ENCODE measurements at places on chromosomes 3 and 15.

- DNase-seq, result no peak
These were observed 46.3 kb upstream of the CLSTN2 start for GRCh38 chr3:139888561-139889140.

GRCh38 chr3:104886220-104886995 lies 480.3 kb upstream of the ALCAM start:
- DNase-seq, result no peak

DNA sequence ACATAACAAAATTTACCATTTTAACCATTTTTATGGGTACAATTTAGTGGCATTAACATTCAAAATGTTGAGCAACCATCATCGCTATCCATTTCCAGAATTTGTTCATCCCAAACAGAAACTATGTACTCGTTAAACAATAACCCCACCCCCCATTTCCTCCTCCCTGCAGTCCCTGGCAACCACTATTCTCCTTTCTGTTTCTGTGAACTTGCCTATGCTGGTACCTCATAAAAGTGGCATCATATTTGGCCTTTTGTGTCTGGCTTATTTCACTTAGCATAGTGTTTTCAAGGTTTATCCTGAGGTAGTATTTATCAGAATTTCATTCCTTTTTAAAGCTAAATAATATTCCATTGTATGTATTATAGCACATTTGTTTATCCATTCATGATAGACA lies 32.4 kb downstream of the C3orf80 start:
- no peak for DNase-seq

GRCh38 chr15:86159468-86159867 lies 79.8 kb downstream of the AGBL1 start:
- no peak for DNase-seq

- DNase-seq, result no peak
These were observed 42.3 kb downstream of the SLC12A1 start for GRCh38 chr15:48248414-48248813.
